ENCODE measurements at places on chromosomes 1 and 21. TPM values are rescaled to one million over a fixed set of nuclear protein-coding genes. Genes with fewer than 3 reads are reported as not detected.

The TMCC2 gene
- total RNA-seq, result 3.4 TPM

The ZNF670 gene
- total RNA-seq, result 3.3 TPM

The KDF1 gene
- not detected for total RNA-seq

The SPRR2B gene
- total RNA-seq, result not detected

The VWA1 gene
- total RNA-seq, result 15.6 TPM

The LRRC52 gene
- total RNA-seq, result not detected

The ANKRD34A gene
- total RNA-seq, result 1.1 TPM

DNA sequence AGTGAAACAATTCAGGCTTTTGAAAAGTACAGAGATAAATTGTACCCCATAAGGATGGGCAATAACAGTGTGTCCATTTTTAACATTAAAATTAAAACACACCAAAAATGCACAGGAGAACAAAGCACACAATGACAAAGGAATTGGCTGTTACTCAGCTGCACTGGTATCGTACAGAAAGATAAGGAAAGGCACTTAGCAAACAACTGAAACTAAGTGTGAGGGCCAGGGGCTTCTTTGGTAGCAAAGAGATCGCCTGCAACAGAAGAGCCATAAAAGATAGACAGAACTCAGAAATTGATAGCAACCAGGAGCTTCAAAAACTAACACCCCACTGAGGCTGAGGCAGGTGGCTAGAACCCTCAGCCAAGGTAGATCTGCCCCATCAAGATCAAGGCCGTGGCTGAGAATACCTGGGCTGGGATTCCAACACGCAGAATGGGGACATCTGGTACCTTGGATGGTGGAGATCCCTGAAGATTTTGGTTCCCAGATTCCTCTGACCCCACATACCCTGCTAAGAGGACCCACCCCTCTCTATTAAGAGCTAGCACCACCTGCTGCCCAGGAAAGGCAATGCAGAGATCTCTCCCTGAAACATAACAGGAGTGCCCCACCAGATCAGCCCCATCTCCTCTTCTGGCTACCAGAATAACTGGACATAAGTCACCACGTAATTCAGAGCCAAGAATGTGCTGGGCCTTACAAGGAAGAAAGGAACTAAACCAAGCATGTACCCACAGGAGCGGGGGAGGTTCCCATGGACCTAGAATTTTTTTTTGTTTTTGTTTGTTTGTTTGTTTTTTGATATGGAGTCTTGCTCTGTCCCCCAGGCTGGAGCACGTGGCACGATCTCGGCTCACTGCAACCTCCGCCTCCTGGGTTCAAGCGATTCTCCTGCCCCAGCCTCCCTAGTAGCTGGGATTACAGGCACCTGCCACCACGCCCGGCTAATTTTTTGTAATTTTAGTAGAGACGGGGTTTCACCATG lies 16.2 kb downstream of the PLEKHO1 start:
- no peak overlapping the region for H3K27ac ChIP-seq
- DNase-seq, result no peak
- no peaks in the 10 kb centered on the region for H3K27me3 ChIP-seq
- peaks cover 3% of the 10 kb centered on the region for H3K36me3 ChIP-seq
- peaks cover 32% of the 10 kb centered on the region for H3K4me1 ChIP-seq

DNA sequence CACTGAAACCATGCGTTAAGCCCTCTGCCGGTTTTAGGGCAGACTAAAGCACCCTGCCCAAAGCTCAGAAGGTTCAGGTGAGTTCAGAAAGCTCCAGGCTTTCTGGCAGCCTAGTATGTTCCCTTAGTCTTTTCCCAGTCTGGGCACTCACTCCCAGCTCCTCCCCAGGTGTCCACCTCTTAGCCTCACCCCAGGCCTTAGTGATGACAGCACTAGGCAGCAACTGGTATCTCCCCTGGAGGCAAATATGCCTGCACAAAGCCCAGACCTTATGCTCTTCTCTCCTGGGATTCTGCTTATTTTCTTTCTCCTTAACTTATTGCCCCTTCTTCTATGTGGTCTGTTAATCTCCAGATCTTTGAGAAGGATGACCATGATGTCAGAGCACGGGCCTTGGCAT lies 80.2 kb downstream of the CD58 start:
- DNase-seq, result no peak
- H3K36me3 ChIP-seq, result no peaks in the 10 kb centered on the region
- peaks cover 3% of the 10 kb centered on the region for H3K27me3 ChIP-seq
- peaks cover 80% of the 10 kb centered on the region for H3K4me1 ChIP-seq
- no peak overlapping the region for H3K4me3 ChIP-seq

DNA sequence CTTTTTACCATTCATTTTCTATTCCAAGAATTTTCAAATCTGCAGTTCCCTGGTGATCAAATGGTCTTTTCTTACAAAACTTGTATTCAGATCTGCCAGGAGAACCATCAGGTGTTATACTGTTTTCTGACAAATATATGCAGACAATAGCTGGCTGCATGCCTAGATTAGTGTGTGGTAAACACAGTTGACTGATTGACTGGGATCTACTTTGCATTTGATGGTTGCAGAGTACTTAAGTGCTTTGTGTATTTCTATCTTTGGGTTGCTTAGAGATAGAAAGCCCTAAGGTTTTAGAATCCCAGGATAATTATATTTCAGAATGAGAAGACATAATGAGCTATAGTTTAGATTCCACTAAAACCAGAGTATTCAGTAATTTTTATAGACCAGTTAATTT lies 102.0 kb upstream of the CHODL start:
- H3K36me3 ChIP-seq, result no peaks in the 10 kb centered on the region
- no peak overlapping the region for H3K4me3 ChIP-seq
- no peak for DNase-seq

DNA sequence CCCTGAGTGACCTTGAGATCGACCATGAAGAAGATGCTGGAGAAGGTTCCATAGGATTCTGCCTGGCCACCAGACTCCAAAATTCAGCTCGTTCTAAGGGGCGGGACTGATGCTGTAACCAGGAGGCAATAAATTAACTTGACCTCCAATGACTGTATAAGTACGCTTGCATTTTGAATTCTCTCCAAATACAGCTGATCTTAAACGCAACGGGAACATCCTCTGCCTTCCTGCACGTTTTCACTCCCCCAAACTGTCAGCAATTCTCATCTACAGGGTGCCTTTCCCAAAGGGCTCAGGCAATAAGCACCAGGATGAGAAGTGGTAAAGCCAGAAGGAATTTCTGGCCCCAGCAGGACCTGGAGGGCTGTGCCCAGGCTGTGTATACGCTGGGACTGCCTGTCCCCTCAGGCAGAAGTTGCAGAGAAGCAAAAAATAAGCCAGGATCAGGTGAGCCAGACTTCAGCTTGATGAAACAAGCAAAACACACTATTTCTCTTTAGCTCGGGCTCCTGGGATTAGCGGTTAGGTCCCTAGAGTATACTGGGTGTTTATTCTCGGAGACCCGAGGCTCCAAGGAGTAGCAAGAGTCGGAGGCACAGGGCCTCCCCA lies 124.8 kb downstream of the LRIG2 start:
- H3K4me1 ChIP-seq, result no peaks in the 10 kb centered on the region
- no peak overlapping the region for H3K27ac ChIP-seq
- H3K27me3 ChIP-seq, result peaks cover 11% of the 10 kb centered on the region
- DNase-seq, result no peak
- H3K36me3 ChIP-seq, result no peaks in the 10 kb centered on the region

DNA sequence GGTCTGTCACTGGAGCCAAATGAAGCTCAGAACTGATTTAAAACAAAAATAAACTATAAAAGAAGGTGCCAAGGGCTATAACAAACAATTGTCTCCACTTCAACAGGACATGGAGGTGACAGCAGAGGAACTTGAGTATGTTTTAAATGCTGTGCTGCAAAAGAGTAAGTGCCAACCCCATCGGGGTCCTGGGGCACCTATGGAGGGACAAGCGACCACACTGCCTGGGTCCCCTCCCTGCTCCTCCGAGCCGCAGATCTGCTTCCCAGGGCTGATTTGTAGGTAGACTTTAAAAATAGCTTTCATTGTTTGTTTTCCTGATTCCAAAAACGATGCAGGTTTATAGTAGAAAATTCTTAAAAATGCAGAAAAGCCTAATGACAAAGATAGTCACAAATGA lies 42.8 kb downstream of the CAPN9 start:
- H3K27ac ChIP-seq, result no peak overlapping the region
- H3K4me1 ChIP-seq, result peaks cover 14% of the 10 kb centered on the region
- H3K4me3 ChIP-seq, result no peak overlapping the region

DNA sequence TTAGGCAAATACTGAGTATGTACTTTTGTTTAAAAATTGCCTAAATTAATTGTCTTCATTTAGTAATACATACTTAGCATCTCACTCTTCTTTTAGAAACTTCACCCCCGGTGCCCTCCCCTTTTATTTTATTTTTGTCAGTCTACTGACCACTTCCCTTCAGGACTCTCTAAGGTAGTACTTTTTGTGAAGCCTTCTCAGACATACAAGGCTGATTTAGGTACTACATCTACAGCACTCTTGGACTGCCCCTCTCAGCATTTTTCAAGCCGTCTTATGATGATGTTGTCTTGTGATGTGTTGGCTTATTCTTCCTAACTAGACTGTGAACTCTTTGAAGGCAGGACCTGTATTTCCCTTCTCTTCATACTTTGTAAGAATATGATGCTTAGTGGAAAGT lies 24.7 kb downstream of the RPS6KC1 start:
- peaks cover 17% of the 10 kb centered on the region for H3K4me1 ChIP-seq
- H3K27me3 ChIP-seq, result no peaks in the 10 kb centered on the region
- H3K4me3 ChIP-seq, result no peak overlapping the region
- H3K27ac ChIP-seq, result no peak overlapping the region
- no peak for DNase-seq

- H3K27me3 ChIP-seq, result no peaks in the 10 kb centered on the region
- peaks cover under 1% of the 10 kb centered on the region for H3K4me1 ChIP-seq
- DNase-seq, result no peak
- H3K27ac ChIP-seq, result no peak overlapping the region
Measured at GRCh38 chr1:212973899-212974298, 23.6 kb downstream of the VASH2 start.

DNA sequence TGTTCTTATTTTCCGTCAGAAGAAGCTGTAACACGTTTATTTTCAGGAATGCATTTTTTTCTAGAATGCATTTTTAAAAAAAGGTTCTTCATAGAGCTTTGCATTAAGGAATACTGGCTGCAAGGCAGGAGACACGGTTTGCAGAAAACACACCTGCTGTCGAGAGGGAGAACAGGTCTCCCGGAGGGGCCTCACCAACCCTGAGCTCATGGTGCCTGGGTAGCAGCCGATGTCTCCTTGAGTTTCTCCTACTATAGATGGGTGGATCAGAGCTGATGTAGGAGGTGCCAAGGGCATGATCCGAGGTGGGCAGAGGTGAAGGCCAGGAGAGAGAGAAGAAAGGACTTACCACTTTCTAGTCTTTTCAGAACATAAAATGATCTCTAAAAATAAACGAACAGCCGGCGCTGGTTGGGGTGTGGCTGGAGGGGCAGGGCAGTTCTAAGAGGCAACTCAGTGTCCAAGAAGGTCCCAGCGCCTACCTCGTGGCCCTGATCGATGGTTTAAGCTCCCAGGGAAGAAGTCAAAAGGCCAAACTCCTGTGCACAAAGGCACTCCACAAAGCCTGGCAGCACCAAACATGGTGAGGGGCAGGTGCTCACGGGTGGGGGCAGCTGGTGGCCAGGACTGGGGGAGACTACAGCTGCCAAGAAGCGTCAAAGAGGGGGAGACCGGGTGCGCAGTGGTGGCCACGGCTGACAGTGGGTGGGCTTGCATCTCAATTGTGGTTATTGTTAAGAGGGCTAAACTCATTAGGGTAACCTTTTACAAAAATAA lies 12.2 kb downstream of the MORN1 start:
- DNase-seq, result no peak
- no peaks in the 10 kb centered on the region for H3K27me3 ChIP-seq
- no peak overlapping the region for H3K27ac ChIP-seq

DNA sequence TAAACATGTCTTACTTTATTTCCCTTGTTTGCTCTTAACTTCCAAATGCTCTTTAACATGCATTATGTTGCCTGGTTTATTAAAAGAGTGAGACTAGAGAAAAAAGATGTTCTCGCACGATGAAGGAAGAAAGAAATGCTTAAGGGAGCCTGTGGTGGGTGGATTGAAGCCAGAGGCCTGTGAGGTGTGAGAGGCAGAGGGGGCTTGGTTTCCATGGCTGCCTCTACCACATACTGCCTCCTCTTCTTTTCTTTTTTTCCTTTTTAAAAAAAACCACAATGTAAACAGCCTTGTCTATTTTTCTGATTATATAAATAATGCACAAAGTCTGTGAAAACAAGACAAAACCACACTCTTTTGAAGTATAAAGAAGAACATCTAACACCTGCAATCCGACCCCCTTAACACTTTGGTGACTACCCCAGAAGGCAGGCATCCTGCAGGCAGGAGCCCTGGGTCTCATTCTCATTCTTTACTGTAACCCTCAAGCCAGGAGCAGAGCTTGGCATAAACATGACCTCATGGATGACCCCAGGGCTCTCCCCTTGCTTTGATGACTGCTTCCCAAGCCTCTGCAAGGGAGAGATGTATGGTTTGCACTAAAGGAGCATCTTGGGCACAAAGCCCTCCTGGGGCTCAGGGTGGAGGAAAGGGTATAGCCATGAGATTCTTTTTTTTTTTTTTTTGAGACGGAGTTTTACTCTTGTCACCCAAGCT lies 10.1 kb upstream of the PARP1 start:
- H3K4me1 ChIP-seq, result peaks cover 7% of the 10 kb centered on the region
- H3K27me3 ChIP-seq, result peaks cover 22% of the 10 kb centered on the region
- H3K27ac ChIP-seq, result no peak overlapping the region
- DNase-seq, result no peak

DNA sequence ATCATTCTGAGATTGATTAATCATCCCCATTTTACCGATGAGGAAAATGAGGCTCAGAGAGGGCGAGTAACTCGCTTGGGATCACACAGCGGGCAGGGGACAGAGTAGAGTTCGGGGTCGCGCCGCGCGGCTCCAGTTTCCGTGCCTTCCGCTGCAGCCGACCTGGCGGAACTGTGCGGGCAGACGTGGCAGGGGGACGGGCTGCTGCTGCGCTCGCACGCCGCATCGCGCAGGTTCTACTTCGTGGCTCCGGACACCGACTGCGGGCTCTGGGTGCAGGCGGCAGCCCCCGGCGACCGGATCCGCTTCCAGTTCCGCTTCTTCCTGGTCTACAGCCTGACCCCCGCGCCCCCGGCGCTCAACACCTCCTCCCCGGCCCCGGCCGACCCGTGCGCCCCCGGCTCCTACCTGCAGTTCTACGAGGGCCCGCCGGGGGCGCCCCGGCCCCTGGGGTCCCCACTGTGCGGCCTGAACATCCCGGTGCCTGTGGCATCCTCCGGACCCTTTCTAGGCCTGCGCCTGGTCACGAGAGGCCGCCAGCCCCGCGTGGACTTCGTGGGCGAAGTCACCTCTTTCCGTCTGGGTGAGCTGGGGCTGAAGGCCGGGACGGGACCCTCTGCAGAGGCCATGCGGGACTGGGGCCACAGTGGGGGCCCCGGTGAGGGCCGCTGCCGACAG lies 2.3 kb downstream of the LDLRAD2 start:
- H3K27me3 ChIP-seq, result peaks cover 2% of the 10 kb centered on the region
- H3K4me3 ChIP-seq, result no peak overlapping the region
- H3K36me3 ChIP-seq, result no peaks in the 10 kb centered on the region
- H3K4me1 ChIP-seq, result peaks cover 6% of the 10 kb centered on the region
- DNase-seq, result no peak

GRCh38 chr1:94917251-94917650 lies 9.7 kb downstream of the CNN3 start:
- no peaks in the 10 kb centered on the region for H3K27me3 ChIP-seq
- no peak for DNase-seq
- no peak overlapping the region for H3K4me3 ChIP-seq
- H3K4me1 ChIP-seq, result peaks cover 67% of the 10 kb centered on the region
- H3K27ac ChIP-seq, result peak overlapping the region; percentile 25
